ENCODE measurements at places on chromosomes 16 and 17.
A peak's percentile ranks its signal among the peaks of the same experiment; 100 is the strongest.

DNA sequence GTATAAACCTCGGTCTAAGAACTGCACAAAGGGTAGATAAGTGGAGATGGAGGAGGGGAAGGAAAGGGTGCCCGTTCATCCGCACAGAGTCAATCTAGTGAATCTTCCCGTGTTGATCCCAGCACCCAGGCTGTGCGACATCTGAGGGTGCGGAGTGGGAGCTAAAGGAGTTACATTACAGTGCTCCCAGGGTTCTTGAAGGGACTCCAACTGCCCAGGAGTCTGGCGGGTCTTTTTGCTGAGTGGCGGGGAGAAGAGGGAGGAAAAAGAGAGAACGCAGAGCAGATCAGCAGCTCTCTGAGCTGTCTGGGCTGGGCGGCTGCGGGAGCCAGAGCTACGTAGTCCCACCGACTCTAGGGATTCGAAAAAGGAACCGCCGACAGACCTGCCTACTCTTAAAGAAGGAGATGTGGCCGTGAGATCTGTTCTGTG is 1.6 kb upstream of the CA10 start:
- no peak for DNase-seq

DNA sequence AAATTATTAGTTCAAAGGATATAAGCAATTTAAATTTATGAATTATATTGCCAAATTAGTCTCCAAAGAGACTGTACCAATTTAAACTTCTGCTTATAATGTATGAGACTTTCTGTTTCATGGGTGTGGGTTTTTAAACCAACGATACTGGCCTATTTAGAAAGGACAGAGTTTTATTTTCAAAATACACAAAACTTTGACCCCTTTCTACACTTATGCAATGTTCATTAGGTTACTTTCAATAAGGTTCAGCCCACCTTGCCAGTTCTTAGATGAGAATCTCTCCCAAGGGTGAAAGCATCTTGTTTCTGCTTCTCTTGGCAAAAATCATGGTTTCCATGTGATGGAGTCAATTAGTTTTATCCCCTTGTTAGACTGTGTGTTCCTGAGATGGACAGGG is 84.7 kb downstream of the MYO1D start:
- no peak for DNase-seq

DNA sequence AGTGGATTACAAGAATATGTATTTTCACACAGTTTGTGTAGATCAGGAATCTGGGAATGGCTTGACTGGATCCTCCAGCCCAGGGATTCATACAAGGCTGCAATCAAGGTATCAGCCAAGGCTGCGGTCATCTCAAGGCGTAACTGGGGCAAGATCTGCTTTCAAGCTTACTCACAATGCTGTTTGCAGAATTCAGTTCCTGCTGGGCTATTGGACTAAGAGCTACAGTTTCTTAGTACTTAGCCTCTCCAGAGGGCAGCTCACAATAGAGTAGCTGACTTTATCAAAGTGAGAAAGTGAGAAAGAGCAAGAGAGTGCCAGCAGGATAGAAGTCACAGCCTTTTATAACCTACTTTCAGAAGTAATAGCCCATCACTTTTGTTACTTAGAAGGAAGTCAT is 211.0 kb downstream of the MAP2K6 start:
- DNase-seq: no peak

DNA sequence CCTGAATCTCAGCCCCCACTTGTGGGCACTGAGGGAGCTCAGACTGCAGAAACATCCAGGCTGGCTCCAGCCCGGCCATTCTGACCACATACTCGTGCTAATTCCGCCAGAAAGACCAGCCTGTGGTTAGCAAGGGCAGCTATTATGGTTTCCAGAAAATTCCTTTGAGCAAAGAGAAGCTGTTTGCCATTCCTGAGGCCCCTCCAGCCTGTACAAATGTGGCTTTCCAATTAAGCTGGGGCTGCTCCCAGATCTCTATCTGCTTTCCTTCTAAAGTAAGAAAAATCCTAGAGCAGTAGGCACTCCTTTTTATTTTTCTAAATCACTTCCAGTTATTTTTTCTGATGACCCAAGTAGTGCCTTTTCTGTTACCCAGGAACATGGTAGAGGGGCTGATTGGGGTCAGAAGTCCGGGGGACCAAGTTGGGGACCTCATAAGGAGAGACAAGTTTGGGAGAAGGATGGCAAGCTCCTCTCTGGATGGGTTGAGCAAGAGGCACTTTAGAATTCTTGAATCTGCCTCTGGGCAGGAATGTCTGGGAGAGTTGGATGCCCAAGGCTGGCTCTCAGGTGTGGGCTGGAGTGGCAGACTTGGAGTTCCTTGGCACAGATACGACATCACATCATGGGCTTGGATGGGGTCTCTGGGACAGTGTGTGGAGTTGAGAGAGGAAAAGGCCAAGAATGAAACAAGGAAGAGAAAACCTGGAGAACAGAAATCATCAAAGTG is 83.3 kb upstream of the TNRC6C start:
- DNase-seq: no peak

- no peak for DNase-seq
Measured at GRCh38 chr16:65662256-65662655, 540.4 kb upstream of the CDH11 start.

DNA sequence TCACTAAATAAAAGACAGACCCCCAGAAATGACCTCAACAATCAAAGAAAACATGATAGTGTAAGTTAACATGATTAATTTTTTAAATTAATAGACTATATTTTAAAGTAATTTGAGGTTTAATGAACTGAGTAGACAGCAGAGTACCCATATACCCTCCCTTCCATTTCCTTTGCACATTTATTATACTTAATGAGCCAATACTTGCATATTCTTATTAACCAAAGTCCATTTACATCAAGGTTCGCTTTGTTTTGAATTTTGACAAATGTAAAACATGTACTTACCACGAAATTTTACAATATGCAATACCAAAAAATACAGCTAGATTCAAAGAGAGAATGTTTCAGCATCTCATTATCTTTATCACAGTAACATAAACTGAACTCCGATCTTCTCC is 72.7 kb downstream of the KANSL1 start:
- DNase-seq: no peak

DNA sequence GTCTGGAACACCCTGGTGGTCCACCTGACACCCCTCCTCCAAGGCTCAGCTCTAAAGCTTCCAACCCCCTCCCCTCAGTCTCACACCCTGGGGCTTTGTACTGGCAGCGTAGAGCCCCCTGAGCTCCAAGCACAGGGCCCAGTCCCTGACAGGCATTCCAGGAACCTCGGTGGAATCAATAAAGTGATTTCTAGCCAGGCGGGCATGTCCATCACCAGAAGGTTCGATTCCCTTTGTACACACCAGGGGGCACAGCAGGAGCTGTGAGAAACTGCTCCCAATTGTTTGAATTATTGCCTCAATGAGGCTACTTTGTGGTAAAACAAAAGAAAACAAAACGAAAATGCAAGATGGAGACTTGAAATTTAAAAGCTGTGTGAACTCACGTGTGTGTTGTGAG is 51.8 kb downstream of the SMPD3 start:
- DNase-seq: peak; percentile 30

- DNase-seq: no peak
Measured at GRCh38 chr16:85425074-85425662, 188.0 kb upstream of the GSE1 start.

DNA sequence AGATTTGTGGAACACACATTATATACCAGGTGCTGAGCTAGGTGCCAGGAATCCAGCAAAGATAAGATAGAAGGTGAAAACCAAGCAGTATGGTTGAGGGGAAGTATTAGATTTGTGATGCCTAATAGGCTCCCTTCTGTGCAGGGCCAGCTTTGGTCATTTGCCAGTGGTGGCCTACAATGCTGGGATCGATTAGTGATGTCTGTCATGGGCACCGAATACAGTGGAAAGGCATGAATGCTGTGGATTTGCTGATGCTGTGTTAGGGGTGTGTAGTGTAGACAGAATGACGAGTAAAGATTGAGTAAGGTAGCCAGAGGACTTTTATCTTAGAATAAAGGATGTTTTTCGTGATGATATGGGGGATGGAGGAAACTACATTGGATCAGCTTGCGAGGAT is 48.9 kb downstream of the SNX29 start:
- no peak for DNase-seq

DNA sequence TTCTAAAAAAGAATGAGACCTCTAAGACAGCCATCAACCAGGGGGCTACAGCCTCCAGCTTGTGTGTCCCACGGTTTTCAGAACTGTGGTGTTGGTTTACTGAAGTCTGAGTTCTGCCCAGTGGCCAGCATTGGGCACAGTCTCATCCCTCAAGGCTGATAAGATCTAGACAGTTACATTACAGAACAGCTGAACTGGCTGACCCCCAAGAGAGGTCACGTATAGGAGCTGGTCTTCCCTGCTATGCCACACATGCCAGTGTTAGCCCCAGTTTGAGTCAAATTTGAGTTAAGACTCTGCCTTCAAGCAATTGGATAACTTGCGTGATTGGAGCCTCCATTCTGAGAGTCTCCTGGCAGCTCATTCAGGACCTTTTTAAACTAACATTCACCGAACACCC is 14.8 kb upstream of the NUP93 start:
- DNase-seq: no peak

DNA sequence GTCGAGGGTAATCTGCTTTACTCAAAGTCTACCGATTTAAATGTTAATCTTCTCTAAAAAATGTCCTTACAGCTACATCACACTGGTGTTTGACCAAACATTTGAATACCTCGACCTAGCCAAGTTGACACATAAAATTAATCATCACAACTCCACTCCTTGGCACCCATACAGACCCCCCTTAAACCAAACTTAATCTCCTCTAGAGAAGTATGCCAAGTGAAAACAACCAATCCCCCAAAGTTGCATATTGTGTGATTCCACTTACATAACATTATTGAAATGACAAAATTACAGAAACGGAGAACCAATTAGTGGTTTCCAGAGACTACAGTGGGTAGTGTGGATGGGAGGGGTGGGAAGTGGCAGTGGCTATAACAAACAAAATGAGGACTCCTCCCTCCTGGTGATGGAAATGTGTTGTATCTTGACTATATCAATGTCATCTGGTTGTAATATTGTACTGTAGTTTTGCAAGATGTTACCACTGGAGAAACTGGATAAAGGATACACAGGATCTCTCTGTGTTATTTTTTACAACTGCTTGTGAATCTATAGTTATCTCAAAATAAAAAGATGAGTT is 39.4 kb downstream of the CAPNS2 start:
- DNase-seq: no peak

GRCh38 chr17:41548844-41549595 is 20.9 kb upstream of the KRT19 start:
- peak; percentile 80 for DNase-seq

GRCh38 chr17:81053041-81053970 is 18.4 kb downstream of the BAIAP2 start:
- no peak for DNase-seq

DNA sequence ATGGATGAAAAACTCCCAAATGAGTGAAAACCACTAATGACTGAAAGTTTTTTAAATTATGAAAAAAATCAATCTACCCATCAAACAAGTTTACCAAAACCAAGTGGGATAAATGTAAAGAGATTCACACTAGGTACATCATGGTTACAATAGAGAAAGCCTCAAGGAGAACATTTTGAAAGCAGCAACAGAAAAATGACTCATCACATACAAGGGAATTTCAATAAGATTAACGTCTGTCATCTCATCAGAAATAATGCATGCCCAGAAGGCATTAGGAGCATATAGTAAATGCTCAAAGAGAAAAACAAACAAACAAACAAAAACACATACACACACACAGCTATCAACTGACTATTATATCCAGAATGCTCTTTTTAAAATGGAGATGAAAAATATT is 261.8 kb upstream of the KIF2B start:
- DNase-seq: no peak

DNA sequence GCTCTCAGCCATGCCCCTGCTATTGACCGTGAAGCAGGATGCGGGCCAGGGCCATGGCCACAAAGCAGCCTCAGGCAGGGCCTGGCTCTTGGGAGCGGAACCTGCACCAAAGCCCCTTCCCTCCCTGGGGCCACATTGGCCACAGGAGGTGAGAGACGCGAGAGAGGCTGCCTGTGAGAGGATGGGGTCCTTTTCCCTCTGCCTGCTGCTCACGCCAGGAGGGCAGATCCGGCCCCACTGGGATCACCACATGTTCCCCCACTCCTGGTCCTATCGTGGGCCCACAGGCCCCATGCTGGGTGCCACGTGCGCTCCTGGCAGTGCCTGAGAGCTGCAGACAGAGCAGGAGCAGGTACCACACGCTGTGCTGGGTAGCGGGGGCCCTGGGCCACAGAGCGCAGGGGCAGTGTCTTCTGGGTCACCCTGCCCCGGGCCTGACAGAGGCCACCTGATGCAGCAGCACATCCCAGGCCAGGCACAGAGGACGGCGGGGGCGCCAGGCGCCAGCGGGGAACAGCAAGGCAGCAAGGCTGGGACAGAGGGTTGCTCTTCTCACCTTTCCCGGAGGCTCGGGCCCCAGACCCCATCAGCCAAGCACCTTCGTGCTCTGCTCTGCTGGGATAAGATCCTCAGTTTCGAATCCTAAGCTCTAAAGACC is 9.2 kb upstream of the NUDT16L1 start:
- no peak for DNase-seq

GRCh38 chr17:32345951-32346600 is 3.9 kb upstream of the ZNF207 start:
- DNase-seq: no peak

GRCh38 chr17:39513309-39513708 is 52.0 kb downstream of the CDK12 start:
- no peak for DNase-seq

DNA sequence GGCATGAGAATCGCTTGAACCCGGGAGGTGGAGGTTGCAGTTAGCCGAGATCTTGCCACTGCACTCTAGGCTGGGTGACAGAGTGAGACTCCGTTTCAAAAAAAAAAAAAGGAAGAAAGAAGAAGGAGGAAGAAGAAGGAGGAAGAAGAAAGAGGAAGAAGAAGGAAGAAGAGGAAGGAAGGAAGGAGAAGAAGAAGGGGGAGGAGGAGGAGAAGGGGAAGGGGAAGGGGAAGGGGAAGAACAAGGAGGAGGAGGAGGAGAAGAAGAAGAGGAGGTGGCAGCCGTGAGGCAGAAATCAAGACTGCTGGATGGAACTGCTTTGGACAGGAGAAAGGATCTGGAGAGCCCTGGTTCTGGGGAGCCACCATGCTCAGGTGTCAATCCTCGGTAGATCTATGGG is 29.7 kb upstream of the PEMT start:
- no peak for DNase-seq

GRCh38 chr17:18031955-18032354 is 7.0 kb downstream of the ATPAF2 start:
- DNase-seq: no peak

- peak; percentile 92 for DNase-seq
Measured at GRCh38 chr17:59848778-59849177, 44.0 kb downstream of the TUBD1 start.

DNA sequence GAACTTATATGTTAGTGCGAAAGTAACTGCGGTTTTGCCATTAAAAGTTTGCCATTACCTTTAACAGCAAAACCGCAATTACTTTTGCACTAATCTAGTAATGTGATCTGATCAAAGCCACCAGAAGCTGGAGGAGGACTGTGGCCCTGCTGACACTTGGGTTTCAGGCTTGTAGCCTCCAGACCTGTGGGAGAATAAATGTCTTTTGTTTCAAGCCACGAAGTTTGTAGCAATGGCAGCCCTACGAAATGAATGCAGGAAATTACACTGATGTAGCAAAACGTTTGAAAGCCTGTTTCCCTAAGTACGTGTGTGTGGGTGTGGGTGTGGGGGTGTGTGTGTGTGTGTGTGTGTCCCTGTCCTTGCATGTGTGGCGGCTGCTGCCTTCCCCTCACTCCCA is 66.6 kb downstream of the WSB1 start:
- DNase-seq: no peak

- DNase-seq: no peak
Measured at GRCh38 chr16:69035375-69035774, 70.1 kb upstream of the HAS3 start.

Data from activated CD4-positive, alpha-beta T cell treated with anti-CD3 and anti-CD28 coated beads, Interleukin-2, Interleukin-4, amounts not matched to agents 100 ng/mL and 50 ng/mL, durations not matched to agents 16 hours and 8 hours (primary cell).